LoVo (cell line): ENCODE measurements at places on chromosomes 7 and 10.

DNA sequence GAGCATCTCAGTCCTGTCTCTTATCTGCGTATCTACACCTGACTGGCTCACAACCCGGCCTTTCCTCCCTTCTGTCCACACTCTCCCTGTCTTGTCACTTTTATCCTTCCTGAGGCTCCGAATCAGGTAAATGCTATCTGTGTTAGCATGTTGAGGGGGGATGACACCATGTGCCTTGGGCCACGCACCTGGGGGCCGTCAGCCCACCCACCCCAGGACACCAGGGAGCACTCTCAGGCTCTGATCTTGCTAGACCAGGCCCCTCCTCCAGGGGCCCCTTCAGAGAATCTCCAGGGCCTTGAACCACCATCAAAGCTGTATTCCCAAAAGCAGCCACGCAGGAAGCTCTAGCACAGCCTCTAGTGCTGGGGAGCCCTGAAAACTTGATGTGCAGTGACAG lies 278.7 kb upstream of the SHH start:
- no peak for DNase-seq

GRCh38 chr10:17239345-17240085 lies 11.5 kb downstream of the VIM start:
- no peak for DNase-seq

- no peak for DNase-seq
Observed at GRCh38 chr7:110673148-110673547, 417.8 kb upstream of the LRRN3 start.

GRCh38 chr7:131173145-131173890 lies 154.4 kb upstream of the MKLN1 start:
- peak; percentile 34 for DNase-seq

- no peak for DNase-seq
Observed at GRCh38 chr10:112456533-112456932, 9.5 kb downstream of the VTI1A start.

DNA sequence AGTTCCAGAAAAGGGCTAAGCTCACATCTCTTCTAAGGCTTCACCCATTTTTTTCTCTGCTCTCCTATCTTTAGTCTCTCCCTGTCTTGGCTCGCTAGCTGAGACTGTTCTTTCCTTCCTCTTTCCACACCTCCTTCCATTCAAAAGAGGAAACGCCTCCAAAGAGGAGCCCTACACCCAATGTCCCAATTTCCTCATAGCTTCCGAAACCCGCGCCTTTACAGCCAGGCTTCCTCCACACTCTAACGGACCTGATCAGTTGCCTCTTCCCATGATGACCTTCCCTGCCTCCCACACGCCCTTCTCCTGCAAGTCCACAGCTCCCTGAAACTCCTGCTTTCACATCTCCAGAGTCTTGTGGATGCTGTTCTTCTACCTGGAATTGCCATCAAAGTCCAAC lies 71.7 kb downstream of the COBL start:
- no peak for DNase-seq

- DNase-seq: no peak
Observed at GRCh38 chr7:54483523-54483922, 58.7 kb upstream of the VSTM2A start.

- no peak for DNase-seq
Observed at GRCh38 chr7:107122486-107122911, 46.3 kb upstream of the HBP1 start.

- no peak for DNase-seq
Observed at GRCh38 chr10:43585981-43586729, 11.7 kb upstream of the ZNF239 start.

DNA sequence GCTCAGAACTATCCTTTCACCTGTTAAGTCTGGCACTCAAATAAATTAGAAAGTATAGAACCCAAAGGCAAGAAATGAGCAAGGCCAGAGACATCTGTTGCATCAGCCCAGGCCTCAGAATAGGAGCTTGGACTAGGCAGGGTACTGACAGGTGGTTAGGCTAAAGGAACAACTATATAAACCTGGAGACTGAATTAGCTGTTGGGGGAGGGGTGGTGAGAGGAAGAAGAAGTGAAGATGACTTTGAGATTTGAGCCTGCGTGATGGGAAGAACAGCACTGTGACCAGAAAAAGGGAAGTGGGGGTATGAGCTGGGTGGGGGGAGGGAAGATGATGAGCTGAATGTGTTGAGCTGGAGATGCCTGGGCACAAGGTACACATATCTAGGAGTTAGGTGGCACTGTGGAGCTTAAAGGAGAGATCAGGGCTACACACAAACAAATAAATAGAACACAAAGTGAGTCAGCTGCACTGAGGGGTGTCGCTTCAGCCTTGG lies 244.7 kb downstream of the PTEN start:
- no peak for DNase-seq

DNA sequence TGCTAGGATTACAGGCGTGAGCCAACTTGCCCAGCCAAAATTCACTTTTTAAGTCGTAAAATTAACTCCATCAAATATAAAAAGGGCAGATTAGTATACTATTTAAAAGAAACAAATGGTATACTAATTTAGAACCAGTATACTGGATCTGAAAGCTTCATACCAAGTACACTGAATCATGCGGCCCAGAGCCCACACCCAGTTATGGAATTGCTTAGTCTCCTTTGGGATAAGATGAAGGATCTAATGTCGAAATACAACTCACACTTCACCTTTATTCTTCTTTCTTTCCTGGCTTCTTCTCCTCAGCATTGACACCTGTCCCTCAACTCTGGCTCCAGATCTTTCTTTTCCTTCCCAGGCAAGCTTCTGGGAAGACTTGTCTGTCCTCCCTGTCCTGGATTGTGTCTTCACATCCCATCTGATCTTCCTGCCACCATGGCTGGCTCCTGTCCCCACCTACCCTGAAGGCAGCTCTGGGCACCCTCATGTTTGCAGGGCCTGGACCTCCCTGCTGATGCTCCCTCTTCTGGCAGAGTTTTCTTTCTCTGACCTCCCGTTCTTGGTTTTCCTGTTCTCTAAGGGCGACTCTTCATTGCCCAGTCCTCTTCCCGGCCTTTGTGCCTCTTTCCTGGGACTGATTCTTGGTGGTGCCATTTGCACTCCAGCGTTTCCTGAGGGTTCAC lies 57.8 kb upstream of the CTBP2 start:
- no peak for DNase-seq
